Adrenal gland (tissue), 19 donors: ENCODE measurements at places on chromosomes 5 and 9.
A peak's percentile ranks its signal among the peaks of the same experiment; 100 is the strongest.

- DNase-seq: no peak
These were observed 83.3 kb downstream of the ICE1 start for GRCh38 chr5:5505815-5506214.

DNA sequence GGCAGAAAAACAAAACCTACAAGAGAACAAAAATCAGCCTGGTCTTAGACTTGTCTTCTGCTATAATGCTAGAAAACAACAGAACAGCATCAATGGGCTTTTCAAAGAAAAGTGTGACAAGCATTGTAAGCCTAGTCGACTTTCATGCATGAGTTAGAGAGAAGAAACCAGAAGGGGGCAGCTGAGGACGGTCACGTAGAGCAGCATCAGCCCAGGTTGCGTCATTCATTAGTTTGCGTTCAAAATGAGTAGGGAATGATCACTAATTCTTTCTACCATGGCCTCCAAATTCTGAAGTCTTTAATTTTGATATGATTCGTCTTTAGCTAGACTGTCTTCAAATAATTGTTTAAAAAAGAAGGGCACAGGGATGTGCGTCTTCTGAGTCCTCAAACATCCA is 4.7 kb upstream of the ISCA1 start:
- DNase-seq: peak; percentile 39

- no peak for DNase-seq
These were observed 223.5 kb downstream of the SH3GL2 start for GRCh38 chr9:17802249-17802857.

DNA sequence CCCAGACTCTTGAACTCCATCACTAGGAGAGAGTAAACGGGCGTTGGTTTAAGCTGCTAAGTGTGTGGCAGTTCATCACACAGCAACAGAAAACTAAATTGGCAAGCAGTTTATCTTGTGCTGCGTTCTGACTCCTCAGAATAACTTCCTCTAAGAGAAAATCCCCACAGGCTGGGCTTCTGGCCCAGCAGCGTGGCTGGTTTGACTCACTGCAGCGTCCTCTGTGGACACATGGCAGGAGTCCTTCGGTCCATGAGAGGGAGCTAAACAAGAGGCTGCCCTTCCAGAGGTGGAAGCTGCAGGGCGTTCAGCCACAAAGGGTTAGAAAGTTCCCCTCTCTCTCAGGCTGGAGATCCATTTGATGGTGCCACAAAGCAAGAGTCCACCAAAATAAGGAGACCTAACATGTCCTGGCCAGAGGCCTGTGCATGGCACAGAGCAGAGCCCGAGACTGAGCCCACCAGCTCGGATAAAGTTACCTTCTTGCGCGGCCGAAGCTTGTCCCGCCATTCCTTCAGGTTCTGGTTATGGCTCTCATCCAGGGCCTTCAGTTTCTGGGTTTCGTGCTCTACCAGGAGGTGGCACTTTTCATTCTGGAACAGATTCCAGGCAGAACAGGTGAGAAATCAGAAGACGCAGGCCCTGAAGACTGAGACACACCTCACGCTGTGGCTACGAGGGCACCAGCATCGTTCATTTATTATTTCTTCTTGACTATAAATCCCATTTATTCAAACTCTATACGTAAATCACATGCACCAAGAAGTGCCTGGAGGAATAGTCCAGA is 46.2 kb upstream of the FBXW11 start:
- peak; percentile 56 for DNase-seq

GRCh38 chr9:104553261-104553660 is 15.7 kb upstream of the OR13C8 start:
- DNase-seq: no peak

DNA sequence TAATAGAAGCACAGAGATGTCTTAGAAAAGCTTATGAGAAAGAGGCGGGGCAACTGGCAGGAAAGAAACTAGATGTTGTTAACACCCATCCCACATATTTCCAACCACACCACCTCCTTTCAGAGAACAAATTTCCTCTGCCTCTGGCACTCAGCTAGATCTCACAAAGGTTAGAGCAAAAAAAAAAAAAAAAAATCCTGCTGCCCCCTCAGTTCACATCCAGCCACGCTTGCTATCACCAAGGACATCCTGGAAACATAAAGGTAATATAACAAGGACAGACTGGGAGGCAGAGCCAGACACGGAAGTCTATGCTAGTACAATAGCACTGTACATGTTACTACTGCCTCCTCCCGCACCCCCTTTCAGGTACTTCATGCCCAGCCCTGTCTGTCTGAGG is 238.0 kb upstream of the PTGER4 start:
- no peak for DNase-seq

- no peak for DNase-seq
These were observed 138.4 kb upstream of the DMRTA1 start for GRCh38 chr9:22308177-22308576.

DNA sequence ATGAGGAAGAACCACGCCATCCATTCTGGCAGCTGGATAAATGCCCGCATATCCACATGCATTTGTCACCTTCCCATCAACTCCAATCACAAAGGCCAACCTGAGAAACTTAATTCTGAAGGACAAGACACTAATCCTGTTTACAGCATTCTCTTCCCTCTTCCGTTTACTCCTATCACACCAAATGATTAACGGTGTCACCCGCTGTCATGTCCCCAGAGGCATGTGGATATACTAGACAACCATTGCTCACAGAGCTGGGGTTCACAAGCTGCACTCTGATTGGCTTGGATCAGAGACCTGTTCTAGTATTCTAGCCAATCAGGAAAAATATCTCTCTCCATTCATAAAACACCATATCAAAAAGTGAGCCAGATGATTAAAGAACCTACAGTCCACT is 3.6 kb downstream of the MACROH2A1 start:
- no peak for DNase-seq

DNA sequence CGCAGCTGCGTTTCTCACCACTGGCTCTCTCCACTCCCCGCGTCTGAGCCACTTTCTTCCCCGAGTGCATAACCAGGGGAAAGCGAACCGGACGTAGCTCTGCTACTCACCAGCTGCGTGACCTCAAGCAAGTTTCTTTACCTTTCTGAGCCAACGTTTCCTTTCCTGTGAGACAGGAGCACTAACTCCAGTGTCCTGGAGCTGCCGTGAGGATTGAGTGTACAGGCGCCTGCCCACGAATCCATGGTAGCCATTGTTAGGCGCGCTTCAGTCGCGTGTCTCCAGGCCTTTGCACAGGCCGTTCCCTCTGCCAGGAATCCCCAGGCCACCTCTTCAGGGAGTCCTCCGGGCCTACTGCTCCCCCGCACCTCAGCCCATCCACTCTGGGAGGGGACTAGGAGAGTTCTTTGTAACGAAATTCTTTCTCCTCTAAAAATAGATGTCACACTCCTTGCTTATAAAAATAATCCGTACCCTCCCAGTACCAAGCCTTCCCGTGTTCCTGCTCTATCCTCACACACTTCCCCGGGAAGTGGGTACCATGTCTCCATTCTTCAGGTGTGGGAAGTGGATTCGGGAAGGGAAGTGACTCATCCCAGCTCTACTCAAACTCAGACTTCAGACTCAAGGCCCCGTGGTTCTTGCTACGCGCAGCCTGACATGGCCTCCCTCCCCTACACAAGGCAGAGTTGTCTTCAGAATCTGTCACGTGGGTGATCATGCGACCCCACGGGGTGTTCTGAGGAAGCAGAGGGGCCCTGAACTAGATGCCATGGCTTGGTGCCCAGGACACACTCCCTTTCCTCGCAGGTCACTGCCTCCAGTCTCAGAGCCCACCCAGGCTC is 16.1 kb upstream of the CRB2 start:
- no peak for DNase-seq

- DNase-seq: no peak
These were observed 437.8 kb downstream of the ARHGEF28 start for GRCh38 chr5:74063821-74064220.

GRCh38 chr9:99489060-99489413 is 267.0 kb downstream of the SEC61B start:
- DNase-seq: no peak

GRCh38 chr5:142833517-142834449 is 63.6 kb downstream of the ARHGAP26 start:
- DNase-seq: no peak

GRCh38 chr5:136141561-136141960 is 8.9 kb downstream of the SMAD5 start:
- DNase-seq: no peak

DNA sequence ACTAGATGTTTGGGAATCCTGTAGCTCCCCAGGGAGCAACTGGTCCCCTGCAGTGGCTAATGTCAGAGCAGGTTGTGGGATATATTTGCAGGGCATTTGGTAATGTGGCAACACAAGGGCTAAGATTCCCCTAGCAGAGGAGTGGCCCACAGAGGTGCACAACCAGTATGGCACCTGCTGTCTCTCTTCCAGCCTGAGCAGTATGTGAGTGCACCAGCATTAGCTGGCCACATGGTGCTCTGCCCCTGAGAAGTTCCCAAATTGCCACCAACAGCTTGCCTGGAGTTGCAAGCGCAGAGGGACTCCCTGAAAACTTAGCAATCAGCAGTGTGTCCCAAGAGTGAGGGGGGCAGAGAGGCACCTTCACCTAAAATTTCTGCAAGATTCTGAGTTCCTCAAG is 53.2 kb upstream of the SNCAIP start:
- DNase-seq: no peak

DNA sequence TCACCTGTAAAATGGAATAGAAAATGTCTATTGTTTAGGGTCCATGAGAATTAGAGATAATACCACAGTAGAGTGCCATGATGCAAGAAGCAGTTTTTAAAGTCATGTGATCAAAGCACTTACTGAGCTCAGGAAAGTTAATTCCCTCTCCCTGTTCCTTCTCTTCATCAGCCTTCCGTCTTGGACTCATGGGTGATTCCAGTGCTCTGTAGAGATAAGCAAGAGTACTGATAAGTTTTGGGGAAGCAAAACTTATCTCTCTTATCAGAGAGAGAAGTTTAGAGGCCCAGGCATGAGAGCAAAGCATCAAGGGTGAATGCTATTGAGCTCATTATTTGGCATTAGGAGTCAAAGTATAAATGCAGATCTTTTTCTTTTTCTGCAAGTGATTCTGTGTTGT is 410.1 kb downstream of the AGTPBP1 start:
- no peak for DNase-seq

DNA sequence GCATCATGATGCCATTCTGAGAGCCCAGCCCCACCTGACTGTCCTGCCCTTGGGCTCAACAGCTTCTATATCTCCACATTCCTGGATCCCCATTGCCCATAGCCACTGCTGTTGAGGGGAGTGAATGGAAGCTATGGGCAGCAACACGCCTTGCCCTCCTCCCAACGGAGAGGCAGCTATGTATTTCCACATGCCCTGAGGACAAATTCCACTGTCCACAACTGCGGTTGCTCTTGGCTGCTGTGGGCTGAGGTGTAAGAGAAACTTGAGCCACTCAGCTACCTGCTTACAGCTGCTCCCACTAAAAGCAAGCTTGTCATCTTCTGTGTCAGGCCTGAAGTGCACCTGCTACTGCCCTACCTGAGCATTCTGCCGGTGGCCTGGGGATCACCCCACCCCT is 222.9 kb downstream of the PSAT1 start:
- no peak for DNase-seq

- DNase-seq: no peak
These were observed 481.3 kb downstream of the CCDC171 start for GRCh38 chr9:16033921-16034691.

DNA sequence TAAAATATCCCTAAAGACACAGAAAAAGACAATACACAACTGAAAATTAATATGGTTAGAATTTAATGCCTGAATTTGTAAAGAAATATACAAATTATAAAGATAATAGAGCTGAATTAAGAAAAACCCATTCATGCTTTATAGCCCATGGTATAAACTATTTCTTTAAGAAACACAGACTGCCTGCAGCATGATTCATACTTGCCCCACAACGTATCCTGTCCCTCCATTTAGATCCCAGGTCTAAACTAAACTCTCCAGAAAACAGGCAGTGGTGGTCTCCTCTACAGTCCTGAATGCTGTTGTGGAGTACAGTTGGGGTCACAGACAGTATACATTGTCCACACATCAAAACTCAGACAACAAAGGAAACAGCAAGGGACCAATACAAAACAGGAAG is 24.8 kb downstream of the IL6ST start:
- DNase-seq: no peak

DNA sequence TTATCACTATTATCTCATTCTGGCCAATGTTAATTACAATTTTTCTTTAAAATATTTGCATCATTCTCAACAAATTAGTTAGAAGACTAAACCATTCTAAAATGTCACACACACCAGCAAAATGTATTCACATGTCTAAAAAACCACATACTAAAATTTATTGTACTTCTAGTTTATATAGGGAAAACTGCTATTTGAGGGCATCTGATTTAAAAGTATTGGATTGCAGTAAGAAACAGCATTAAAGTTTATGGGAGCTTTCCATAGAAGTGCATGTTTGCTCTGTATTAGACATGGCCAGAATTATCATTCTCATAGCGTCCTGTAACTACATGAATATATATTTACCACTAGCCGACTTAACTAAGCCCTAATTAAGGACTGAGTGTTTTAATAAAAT is 150.3 kb downstream of the PBX3 start:
- DNase-seq: no peak

GRCh38 chr5:54579591-54580295 is 62.2 kb downstream of the SNX18 start:
- no peak for DNase-seq

DNA sequence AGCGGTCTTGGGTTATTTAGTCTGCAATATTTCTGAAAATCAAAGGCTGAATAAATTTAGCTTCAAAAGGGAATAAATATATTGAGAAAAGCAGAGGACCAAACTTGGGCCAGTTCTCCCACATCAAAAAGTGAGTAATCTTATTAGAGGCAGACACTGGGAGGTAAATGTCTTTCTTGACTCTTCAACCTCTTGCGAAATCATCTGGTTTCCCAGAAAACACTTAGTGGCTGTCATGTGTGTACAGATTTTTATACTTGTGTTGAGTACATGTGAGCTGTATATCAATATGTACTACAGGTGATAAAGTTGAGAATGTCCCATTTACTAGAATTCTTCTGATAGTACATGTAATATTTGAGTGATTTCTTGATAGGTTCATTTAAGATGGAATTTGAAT is 454.9 kb downstream of the PRR16 start:
- DNase-seq: no peak

GRCh38 chr5:10934783-10935355 is 173.8 kb upstream of the DAP start:
- DNase-seq: no peak

- DNase-seq: peak; percentile 31
These were observed 1.3 kb upstream of the TBC1D2 start for GRCh38 chr9:98256756-98257155.

DNA sequence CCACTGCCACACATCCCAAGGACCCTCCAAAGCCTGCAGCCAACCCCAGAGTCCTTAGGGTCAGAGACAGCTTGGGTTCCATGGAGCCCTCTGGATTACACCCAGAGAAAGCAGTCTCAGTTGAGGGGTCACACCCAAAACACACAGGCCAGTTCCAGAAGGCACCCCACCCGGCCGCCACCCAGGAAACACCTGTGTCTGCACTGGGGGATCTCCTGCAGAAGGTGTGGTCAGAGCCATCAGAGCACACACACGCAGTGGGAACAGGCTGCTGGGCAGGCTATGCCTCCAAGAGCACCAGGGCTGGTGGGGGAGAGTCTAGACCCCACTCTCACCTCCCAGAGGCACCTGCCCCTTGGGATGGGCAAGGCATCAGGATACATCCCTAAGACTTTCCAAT is 27.3 kb downstream of the NIPAL4 start:
- no peak for DNase-seq
